Thymus (tissue), 14 donors: ENCODE measurements at places on chromosomes 7 and 10. TPM values are rescaled to one million over a fixed set of nuclear protein-coding genes. Genes with fewer than 3 reads are reported as not detected.

- H3K27ac ChIP-seq: no peak overlapping the region
- no peaks in the 10 kb centered on the region for H3K36me3 ChIP-seq
- H3K27me3 ChIP-seq: no peaks in the 10 kb centered on the region
- no peaks in the 10 kb centered on the region for H3K4me1 ChIP-seq
Measured at GRCh38 chr7:14936554-14936953, 34.0 kb upstream of the DGKB start.

DNA sequence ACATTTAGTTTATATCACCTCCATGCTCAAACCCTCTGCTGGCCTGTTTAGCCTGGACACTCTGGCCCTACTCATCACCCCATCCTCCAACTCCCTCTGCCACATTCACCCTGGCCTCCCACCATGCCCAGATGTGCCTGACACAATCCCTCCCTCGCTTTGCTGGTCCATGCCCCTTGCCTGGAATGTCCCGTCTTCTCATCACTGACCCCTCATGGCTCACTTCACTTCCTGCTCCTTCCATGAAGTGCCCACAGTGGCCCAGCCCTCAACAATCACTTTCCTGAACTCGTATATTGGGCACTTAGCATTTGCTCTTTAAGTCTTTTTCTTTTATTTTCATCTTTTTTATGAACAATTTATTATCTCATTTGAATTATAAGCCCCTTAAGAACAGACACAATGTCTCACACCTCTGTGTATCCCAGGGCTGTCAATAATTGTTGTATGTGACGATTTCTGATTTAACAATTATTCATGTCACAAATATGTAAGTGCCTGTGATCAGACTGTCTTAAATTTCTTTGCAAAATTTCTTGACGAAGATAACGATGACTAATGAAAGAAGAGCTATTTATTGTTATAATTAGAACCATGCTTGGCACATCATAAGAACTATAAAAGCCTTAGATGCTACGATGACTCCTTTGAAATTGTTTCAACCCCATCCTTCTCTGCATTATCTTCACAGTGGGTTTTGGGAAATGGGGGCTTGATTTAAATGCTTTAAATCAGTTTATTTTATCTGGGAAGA, 209.9 kb upstream of the YAE1 start:
- H3K4me1 ChIP-seq: no peaks in the 10 kb centered on the region
- DNase-seq: no peak
- no peaks in the 10 kb centered on the region for H3K27me3 ChIP-seq

GRCh38 chr10:125080984-125081383, 79.4 kb downstream of the CTBP2 start:
- DNase-seq: no peak
- H3K36me3 ChIP-seq: no peaks in the 10 kb centered on the region

GRCh38 chr10:121540732-121541395, 57.4 kb downstream of the FGFR2 start:
- no peaks in the 10 kb centered on the region for H3K27me3 ChIP-seq
- no peak overlapping the region for H3K27ac ChIP-seq
- no peak for DNase-seq
- H3K4me3 ChIP-seq: no peak overlapping the region

DNA sequence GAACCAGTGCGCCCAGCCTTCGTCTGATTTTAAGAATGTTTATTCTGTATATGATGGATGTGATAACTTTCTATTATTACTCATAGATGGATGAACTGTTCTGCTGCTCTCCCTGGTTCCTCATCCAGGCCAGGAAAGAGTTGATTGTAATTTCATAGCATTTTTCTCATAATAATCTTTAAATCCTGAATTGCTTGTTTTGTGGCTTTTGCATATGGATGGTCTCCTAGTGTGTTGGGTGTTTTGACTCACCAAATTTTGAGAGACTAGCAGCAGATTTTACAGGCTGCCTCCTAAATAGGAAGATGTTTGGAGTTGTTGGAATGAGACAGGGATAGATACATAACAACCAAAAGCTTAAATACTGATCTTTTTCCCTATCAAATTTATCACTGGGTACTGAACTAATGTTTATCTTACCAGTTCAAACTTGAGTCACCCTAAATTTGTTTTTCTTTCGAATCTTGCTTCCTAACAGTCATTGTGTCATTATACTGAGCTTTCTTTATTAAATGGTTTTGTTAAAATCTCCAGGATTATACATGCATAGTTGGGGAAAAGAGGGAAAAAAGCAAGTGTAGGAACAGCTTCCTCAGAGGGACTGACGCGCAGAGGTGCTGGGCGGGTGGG, 106.0 kb upstream of the GATA3 start:
- no peak for DNase-seq
- no peak overlapping the region for H3K27ac ChIP-seq
- H3K4me3 ChIP-seq: no peak overlapping the region
- no peaks in the 10 kb centered on the region for H3K36me3 ChIP-seq
- no peaks in the 10 kb centered on the region for H3K27me3 ChIP-seq

- H3K36me3 ChIP-seq: no peaks in the 10 kb centered on the region
- no peak for DNase-seq
- H3K27me3 ChIP-seq: no peaks in the 10 kb centered on the region
- H3K4me1 ChIP-seq: no peaks in the 10 kb centered on the region
- no peak overlapping the region for H3K27ac ChIP-seq
Measured at GRCh38 chr10:89092439-89092838, 101.8 kb downstream of the FAS start.

Gene ADCY1
- total RNA-seq: 0.38 TPM

DNA sequence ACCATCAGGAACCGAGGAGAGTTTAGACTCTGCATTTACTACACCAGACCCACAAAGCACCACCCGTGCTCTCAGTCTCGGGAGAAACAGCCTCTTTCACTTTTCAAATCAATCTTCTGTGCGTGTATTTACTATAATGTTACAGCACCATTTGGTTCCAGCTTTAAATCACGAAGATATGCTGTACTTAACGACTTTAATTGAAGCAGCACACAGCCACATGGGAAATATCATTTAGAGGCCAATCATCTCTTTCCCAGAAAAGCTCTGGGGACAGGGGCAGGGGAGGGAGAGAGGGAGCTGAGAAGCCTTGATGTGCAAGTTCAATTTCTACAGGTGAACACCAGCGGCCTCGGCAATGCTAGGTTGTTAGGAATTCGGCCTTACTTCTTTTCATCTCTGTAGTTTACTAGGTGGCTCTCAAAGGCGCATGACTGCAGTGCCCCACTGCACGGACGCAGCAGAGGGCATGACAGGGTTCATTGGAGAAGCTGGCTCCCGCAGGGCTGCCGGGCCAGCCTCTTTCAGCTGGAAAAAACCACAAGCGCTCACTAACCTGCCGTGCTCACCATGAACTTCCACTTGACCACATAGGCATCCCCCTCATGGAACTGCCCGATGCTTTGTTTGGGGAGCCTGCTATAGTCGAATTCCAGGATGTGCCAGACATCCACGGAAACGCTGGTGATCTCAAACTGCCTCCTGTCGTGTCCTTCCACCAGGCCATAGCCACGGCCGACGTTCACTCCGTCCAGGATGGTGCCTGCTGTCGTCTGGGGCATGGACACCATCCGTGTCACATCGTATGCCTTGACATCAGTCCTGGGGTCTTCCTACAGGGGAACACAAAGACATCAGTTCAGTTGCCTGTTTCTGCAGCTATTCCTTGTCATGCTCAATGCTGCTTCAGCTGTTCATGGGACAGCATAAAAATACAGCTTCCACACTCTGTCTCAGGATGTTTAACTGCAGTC, 154.5 kb downstream of the SVIL start:
- H3K4me3 ChIP-seq: no peak overlapping the region
- H3K36me3 ChIP-seq: peaks cover 18% of the 10 kb centered on the region
- DNase-seq: no peak

- no peak overlapping the region for H3K4me3 ChIP-seq
- no peaks in the 10 kb centered on the region for H3K27me3 ChIP-seq
- H3K27ac ChIP-seq: no peak overlapping the region
- H3K36me3 ChIP-seq: no peaks in the 10 kb centered on the region
- no peaks in the 10 kb centered on the region for H3K4me1 ChIP-seq
Measured at GRCh38 chr7:116101704-116102103, 71.1 kb upstream of the TFEC start.

Gene GHRHR
- total RNA-seq: 0.42 TPM

DNA sequence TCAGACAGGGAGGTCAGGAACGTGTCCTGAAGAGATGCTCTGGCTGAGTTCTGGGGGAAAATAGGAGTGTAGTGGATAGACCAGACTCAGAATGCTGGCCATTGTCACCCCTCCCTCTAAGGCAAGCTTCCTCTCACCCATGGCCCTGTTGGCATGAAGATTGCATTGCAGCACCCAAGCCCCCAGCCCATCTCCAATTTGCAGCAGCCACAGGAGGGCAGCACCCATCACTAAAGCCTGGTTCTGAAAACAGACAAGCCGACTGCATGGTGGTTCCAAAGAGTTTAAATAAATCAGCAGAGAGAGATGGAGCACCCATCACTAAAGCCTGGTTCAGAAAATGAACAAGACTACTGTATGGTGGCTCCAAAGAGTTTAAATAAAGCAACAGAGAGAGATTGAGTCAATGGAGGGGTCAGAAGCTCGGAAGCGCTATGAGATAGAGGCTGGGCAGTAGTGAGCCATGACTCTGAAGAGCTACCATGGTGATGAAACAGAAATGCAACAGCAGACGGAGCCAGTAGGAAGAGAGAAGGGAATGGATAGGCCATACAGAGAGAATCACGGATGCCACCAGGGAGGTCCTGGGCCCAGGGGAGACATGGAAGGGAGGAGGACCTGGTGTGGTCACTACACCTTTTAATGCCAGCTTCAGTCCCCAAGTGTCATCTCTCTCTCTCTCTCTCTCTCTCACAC, 237.9 kb upstream of the MYO3A start:
- H3K4me3 ChIP-seq: no peak overlapping the region
- no peaks in the 10 kb centered on the region for H3K4me1 ChIP-seq
- H3K27ac ChIP-seq: no peak overlapping the region
- no peak for DNase-seq
- no peaks in the 10 kb centered on the region for H3K36me3 ChIP-seq
- no peaks in the 10 kb centered on the region for H3K27me3 ChIP-seq

- DNase-seq: no peak
- H3K4me3 ChIP-seq: no peak overlapping the region
- no peaks in the 10 kb centered on the region for H3K4me1 ChIP-seq
- H3K27ac ChIP-seq: no peak overlapping the region
- H3K27me3 ChIP-seq: no peaks in the 10 kb centered on the region
Measured at GRCh38 chr7:93981480-93981874, 22.7 kb downstream of the BET1 start.

Gene OIT3
- total RNA-seq: 1.1 TPM

Gene TMEM176B
- 23.4 TPM for total RNA-seq

Gene SPDYE16
- 0.14 TPM for total RNA-seq

Gene TMEM225B
- total RNA-seq: 1.5 TPM

Gene TMEM273
- total RNA-seq: 10.2 TPM

Gene PTEN
- total RNA-seq: 171 TPM

GRCh38 chr10:122348935-122349361, 25.6 kb upstream of the PLEKHA1 start:
- no peak for DNase-seq
- H3K36me3 ChIP-seq: no peaks in the 10 kb centered on the region
- no peaks in the 10 kb centered on the region for H3K4me1 ChIP-seq
- H3K27me3 ChIP-seq: no peaks in the 10 kb centered on the region
- no peak overlapping the region for H3K4me3 ChIP-seq

DNA sequence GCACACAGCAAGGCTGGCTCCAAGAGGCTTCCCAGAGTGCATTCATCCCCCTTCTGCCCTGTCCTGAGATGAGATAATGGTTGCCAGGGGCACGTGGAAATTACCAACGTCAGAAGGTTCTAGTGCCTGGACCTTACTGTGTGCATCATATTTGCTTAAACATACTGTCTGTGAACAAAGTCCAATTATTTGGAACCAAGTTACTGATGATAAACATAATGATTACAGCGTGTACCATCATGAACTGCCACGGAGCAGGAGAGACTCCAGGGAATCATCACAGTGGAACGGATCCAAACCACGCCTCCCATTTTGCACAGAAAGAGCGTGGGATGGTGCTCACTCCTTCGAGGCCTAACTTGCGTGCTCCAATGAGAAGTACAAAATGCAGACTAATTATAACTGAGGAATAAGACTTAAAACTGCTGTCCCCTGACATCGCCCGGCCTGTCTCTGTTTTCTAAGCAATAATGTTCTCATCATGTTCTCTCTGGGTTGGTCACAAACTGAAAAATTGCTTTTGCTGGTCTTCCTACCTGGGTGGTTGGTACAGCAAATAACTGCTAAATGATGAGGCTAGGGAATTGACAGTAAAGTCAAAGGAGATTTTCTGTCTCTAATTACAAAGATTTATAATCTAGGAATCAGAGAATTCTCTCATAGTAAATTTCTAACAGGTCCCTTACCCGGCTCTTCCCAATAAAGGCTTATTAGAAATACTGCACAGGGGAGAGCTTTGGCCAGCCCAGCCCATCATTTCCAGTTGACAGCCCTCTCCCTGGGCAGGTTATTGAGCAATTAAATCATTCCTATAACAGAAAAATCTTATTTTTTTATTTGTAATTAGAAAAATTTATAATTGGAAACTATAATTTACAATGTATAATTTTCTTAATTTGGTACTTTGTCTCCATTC, 182.2 kb downstream of the CAMK1D start:
- DNase-seq: no peak
- no peak overlapping the region for H3K4me3 ChIP-seq
- H3K4me1 ChIP-seq: peaks cover 12% of the 10 kb centered on the region
- no peaks in the 10 kb centered on the region for H3K27me3 ChIP-seq

GRCh38 chr10:77490534-77491314, 146.9 kb downstream of the KCNMA1 start:
- H3K27me3 ChIP-seq: no peaks in the 10 kb centered on the region
- no peak overlapping the region for H3K4me3 ChIP-seq
- no peaks in the 10 kb centered on the region for H3K36me3 ChIP-seq
- H3K27ac ChIP-seq: no peak overlapping the region

Gene NEUROD6
- total RNA-seq: not detected

DNA sequence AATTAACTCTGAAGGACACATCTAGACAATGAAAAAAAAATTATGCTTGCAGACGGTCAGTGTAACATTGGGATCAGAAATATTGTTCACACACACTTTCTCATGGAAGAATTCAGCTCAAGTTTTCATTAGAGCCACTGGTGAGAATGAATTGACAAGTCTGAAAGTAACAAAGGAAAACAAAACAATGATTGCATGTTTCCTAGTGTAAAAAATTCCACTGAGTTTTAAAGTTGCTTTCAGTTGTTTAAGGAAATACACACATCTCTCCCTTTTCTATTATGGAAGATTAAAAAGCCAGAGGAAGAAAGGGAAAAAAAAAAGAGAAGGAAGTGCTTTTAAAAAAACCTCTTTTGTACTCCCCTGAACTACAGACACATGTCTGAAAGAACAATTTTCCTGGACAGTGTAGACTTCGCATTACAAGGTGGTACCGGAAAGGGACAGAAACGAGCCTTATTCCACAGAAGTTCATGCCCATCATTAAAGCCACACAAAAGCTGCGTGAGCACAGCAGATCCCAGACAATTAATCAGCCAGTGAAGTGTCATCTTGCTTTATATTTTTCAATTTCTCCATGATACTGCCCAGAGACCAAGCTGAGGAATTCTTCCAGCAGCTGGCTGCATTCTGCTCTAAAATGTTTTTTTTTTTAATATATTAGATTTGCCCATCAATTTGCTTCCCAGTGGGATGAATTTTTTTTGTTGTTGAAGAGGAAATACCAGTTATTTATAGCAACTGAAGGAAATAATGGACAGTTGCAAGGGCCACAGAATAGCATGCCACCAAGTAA, 294.8 kb downstream of the DOCK4 start:
- no peak overlapping the region for H3K27ac ChIP-seq
- no peaks in the 10 kb centered on the region for H3K36me3 ChIP-seq
- no peak overlapping the region for H3K4me3 ChIP-seq
- DNase-seq: no peak
- H3K27me3 ChIP-seq: no peaks in the 10 kb centered on the region
- H3K4me1 ChIP-seq: no peaks in the 10 kb centered on the region

Gene NUTM2B
- 0.61 TPM for total RNA-seq

GRCh38 chr7:126774077-126774476, 478.7 kb downstream of the GRM8 start:
- H3K4me1 ChIP-seq: no peaks in the 10 kb centered on the region
- DNase-seq: no peak
- no peak overlapping the region for H3K4me3 ChIP-seq
- H3K36me3 ChIP-seq: no peaks in the 10 kb centered on the region
- H3K27ac ChIP-seq: no peak overlapping the region

Gene FBXL13
- total RNA-seq: 3.8 TPM
